ENCODE measurements at places on chromosomes 2 and 18. TPM values are rescaled to one million over a fixed set of nuclear protein-coding genes. Genes with fewer than 3 reads are reported as not detected.

DNA sequence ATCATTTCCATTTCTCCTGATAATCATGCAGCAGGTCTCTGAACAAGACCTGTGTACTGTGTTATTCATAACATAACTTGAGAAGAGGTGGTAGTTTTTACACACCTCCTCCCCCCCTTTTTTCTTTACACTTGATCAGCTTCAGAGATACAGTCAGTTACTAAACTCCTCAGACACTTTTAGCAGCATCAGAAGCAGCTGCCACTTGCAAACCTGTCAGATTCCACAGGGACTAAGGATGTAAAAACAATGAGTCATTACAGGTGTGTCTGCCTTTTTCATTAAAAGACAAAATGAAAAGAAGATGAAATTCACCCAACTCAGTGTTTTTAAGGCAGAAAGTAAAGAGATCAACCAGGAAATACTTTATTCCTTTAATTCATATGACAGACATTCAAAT is 254.0 kb downstream of the NRXN1 start:
- DNase-seq, result no peak

DNA sequence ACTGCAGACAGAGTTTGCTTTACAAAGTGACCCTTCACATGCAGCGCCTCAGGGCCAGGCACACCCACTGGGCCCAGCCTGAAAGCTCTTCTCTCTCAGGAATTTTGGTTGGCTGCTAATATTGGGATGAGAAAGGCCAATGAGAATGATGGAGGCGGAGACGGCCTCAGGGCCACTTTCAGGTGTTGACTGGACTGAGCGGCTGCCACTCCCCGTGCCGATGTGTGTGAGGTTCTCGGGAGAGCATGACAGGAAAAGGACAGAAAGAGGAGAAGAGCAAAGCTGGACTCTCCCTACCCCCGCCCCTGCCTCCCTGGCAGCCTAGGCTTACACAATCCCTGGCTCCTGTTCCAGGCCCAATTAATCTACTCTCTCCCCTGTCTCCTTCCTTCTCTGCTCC is 155.7 kb downstream of the CELF4 start:
- DNase-seq, result peak; percentile 66

GRCh38 chr18:73264562-73264921 is 396.8 kb upstream of the NETO1 start:
- no peak for DNase-seq

The IL1F10 gene
- total RNA-seq, result not detected

DNA sequence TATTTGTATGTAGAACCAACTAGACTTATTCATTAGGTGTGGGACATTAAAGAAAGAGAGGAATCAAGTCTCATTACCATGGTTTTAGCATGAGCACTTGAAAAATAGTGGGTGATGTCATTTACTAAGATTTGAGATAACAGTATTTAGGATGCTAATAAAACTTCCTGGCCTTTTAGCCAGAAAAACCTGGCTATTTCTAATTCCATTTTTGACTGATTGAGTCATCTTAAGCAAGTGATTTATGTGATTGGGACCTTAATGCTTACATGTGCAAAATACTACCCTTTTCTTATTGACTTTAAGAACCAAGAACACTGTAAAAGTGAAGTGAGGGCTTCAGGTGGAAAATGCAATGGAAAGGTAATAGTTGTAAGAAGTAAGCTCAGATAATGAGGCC is 196.8 kb upstream of the SESTD1 start:
- no peak for DNase-seq

- DNase-seq, result no peak
Observed at GRCh38 chr2:186879312-186879711, 30.3 kb upstream of the ZSWIM2 start.

DNA sequence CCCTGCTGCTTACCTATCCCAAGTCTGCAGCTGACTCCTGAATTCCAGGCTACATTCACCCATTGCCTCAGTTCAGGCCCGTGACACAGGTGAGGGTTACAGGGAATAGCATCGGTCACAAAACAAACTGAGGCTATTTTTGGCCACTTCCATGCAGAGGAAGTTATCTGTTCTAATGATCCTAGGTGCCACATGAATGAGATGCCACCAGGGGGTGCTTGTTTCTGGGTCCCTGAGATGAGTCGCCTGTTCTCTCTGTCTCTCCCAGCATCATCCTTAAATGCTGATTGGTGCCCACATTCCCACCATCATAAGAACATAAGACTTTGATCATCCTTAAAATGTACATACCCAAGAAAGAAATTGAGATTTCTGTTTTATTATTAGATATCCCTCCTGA is 119.0 kb upstream of the CELF4 start:
- peak; percentile 33 for DNase-seq

- DNase-seq, result no peak
Observed at GRCh38 chr2:215557701-215558100, 121.8 kb upstream of the FN1 start.

The GREB1 gene
- total RNA-seq, result 15.3 TPM

The ALPI gene
- total RNA-seq, result not detected

The DHRS9 gene
- not detected for total RNA-seq

GRCh38 chr18:40555914-40556313 is 1399.1 kb upstream of the PIK3C3 start:
- DNase-seq, result no peak

GRCh38 chr2:162731917-162732804 is 106.4 kb downstream of the KCNH7 start:
- no peak for DNase-seq

The TMEM17 gene
- 1.5 TPM for total RNA-seq

The SMYD1 gene
- total RNA-seq, result 0.04 TPM

GRCh38 chr2:235931676-235932075 is 236.5 kb downstream of the GBX2 start:
- DNase-seq, result no peak

GRCh38 chr18:56984731-56985130 is 162.2 kb upstream of the BOD1L2 start:
- DNase-seq, result no peak

The NAT8 gene
- total RNA-seq, result not detected

DNA sequence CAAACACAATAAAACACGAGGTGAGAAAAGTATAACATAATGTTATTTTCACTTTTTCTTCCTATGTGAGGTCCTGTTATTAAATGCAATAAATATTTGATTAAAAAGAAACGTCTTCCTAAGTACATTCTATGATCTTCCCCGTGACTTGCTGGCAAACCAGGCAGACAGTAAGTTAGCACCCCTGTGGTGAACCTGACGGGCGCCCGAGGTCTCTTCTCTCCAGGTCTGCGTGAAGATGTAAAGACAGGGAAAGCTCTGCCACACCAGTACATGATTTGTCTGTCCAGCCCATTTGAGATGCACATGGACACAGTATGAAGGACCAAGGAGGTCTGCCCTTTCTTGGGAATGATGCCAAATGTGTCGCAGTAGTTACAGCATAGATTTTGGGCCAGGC is 57.6 kb downstream of the PTH2R start:
- DNase-seq, result no peak

The GBX2 gene
- total RNA-seq, result 0.31 TPM

DNA sequence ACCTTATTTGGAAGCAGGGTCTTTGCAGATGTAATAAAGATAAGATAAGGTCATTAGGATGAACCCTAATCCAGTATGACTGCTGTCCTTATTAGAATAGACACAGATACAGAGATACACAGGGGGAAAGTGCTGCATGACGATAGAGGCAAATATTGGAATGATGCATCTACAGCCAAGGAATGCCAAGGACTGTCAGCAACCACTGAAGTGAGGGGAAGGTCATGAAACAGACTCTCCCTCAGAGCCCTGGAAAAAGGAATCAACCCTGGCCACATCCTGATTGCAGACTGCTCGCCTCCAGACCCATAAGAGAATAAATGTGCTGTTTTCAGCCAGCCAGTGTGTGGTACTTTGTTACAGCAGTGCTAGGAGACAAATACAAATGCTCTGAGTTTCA is 14.8 kb downstream of the TMEM237 start:
- DNase-seq, result no peak

- no peak for DNase-seq
Observed at GRCh38 chr18:13406736-13407135, 188.2 kb downstream of the LDLRAD4 start.

GRCh38 chr2:63696496-63696895 is 107.7 kb downstream of the MDH1 start:
- no peak for DNase-seq

DNA sequence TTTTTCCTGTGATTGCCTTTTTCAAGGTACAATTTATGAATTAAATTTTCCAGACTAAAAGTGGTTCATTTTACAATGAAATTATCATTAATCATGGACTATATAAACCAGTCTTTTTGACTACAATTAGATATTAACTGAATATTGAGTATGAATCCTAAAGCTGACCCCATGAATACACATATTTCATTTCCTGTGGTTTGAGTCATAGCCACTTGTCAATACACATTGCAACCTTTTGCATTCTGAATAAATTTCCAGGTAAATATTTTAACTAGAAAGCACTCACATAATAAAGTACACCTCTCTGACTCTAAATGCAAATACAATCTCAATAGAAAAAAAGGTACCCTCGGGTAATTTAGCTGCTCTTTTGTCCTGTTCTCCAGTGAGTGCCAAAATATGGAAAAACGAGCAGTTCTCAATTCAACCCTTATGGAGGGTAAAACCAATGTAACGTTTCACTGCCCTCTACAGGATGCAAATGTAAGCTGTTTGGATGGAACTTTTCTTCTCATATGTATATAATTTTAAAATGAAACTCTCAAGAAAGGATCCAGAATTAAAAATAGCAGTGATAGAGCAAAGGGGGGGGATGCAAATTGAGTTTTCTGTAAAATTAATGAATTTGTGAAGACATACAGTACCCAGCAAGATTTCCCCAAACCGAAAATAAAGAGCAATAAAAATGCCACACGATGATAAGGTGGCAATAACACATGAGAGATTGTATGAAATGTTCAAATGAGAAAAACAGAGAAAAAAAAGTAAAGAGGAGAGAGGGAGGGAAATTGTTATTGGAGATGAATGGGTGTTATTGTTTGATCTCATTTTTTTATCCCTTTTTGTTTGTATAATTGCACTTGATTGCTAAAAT is 1795.7 kb upstream of the PIK3C3 start:
- no peak for DNase-seq

DNA sequence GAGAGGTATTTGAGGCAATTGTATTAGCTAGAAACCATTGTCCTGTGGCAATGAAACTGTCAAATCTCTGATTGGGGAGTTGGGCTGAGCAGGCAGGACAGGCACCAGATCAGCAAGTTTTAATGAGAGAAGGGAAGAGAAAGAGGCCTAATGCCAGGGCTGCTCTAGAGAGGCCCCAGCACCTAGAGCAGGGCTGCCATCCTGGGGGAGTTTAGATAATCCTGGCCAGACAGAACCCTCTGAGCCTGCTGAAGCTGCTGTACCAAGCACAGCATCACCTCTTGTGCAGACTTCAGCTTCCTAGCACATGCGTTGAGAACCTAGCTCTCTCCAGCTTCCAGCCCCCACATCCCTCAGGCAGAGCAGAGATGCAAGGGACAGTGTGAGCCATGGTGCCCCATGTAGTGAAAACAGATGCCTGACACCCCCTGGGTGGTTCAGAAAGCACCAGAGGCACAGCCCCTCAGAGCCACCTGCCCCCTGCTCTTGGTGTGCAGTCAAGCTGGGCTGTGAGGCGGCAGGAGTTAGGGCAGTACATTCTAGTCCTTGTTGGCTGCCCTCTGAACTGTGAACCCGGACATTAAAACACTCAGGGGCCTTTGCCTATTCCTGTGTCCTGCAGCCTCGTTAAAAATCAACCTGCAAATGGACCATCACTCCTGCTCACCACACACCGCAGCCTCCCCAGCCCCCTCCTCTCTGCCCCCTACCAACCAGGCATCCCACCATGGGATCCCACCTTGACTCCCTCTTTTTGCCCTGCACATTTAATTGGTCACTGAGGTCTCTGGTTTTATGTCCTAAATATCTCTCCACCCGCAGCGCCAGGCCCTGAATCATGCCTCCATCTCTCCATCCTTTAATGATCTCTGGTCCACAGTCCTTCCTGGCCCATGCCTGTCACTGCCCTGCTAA is 52.7 kb downstream of the ADD2 start:
- peak; percentile 24 for DNase-seq

DNA sequence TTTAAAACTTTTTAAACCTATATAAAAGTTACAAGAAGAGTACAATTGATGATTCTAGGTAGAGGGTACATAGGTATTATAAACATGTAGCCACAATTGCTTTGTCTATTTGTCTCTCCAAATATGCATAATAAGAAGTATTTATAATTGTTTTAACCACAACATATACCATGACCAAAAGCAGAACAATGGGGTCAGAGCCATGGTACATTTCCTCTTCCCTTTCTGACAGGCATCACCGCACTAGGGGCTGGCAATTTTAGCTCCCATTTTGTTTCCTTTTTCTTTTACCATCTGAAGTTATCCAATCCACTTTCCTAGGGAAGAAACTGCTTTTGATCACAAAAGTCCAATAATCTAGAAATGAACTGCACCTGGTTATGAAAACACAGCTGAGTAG is 49.3 kb downstream of the TMX3 start:
- DNase-seq, result no peak

DNA sequence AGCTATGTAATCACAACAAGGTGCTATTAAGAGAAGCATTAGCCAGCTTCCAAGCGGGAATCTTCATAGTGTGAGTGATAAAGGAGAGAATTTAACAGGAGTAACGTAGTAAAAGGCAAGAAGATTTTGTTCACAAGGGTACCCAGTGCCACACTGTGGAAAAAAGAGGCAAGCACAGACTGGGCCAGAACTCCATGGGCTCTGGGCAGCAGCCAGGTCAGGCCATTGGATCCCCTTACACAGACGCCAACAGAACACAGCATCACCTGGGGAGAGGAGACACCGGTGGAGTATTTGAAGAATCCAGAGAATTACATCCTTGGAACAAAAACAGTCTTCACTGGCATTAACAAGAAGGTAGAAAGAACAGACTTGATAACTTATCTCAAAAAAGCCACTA is 21.2 kb downstream of the AMER3 start:
- DNase-seq, result peak; percentile 38

DNA sequence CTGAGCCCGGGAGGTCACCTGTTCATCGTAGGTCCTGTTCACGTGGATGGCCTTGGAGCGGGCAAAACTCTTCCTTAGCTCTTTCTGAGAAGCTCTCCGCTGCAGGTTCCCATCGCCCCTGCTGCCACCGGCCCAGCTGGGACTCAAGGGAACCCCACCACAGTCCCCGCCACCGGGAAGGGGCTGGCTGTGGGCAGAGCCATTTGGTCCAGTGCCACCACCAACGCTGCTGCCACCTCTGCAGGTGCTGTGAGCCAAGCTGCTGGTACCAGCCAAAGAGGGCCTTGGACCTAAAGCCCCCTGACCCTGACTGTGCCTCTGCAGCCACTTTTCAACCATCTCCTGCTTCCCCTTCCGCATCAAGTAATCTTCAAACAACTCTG is 586 bp downstream of the PDE11A start:
- no peak for DNase-seq

GRCh38 chr2:1865716-1866234 is 121.5 kb upstream of the PXDN start:
- DNase-seq, result no peak

- no peak for DNase-seq
Observed at GRCh38 chr2:179442206-179442605, 177.6 kb upstream of the SESTD1 start.

GRCh38 chr2:195472501-195473234 is 184.4 kb upstream of the SLC39A10 start:
- DNase-seq, result no peak

GRCh38 chr2:151730262-151730975 is 3.9 kb downstream of the NEB start:
- no peak for DNase-seq
